ENCODE measurements at places on chromosomes 16 and 17.

GRCh38 chr17:58956997-58957724, 149.5 kb downstream of the TRIM37 start:
- H3K4me1 ChIP-seq, result peaks cover 5% of the 10 kb centered on the region
- H3K4me3 ChIP-seq, result no peak overlapping the region
- no peak for DNase-seq
- no peak overlapping the region for H3K27ac ChIP-seq

- H3K36me3 ChIP-seq, result peaks cover 40% of the 10 kb centered on the region
- H3K4me3 ChIP-seq, result peak overlapping the region; percentile 88
These were observed 827 bp downstream of the CDK10 start for GRCh38 chr16:89687092-89687940.

DNA sequence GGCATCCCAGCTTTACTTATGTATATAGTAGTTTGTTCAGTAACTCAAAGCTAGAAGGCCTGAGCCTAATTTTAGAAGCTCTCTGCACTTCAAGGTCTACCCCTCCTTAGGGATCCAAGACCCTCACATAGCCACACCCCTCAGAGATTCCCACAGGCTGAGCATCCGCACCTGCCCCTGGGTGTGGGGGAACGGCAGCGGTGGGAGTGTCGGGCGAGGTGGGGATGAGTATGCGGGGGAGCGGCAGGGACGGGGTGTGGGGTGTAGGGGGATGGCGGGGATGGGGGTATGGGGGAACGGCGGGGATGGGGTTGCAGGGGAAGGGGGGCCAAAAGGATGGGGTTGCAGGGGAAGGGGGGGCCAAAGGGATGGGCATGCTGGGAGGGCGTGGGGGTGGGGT, 24.9 kb upstream of the BEAN1 start:
- no peak overlapping the region for H3K4me3 ChIP-seq
- DNase-seq, result no peak
- H3K27ac ChIP-seq, result no peak overlapping the region
- peaks cover 28% of the 10 kb centered on the region for H3K27me3 ChIP-seq
- no peaks in the 10 kb centered on the region for H3K36me3 ChIP-seq

DNA sequence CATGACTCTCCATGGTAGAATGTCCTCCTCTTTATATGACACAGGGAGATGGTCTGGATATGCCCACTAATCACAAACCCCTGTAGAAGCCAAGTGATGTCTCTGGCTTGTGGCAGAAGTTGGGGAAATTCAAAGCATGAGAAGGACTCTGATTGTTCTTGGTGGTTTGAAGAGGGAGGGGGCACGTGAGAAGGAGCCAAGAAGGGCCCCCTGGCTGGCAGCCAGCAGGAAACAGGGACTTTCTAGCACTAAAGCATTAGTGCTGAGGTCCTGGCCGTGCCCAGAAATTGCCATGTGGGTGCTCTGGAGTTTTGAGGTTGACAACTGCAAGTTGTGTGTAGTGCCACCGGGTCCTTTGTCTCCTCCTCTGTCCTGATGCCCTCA, 199.9 kb downstream of the LGALS9B start:
- H3K27me3 ChIP-seq, result no peaks in the 10 kb centered on the region
- no peak for DNase-seq
- no peak overlapping the region for H3K4me3 ChIP-seq
- H3K27ac ChIP-seq, result no peak overlapping the region
- H3K4me1 ChIP-seq, result no peaks in the 10 kb centered on the region
- peaks cover 5% of the 10 kb centered on the region for H3K36me3 ChIP-seq

DNA sequence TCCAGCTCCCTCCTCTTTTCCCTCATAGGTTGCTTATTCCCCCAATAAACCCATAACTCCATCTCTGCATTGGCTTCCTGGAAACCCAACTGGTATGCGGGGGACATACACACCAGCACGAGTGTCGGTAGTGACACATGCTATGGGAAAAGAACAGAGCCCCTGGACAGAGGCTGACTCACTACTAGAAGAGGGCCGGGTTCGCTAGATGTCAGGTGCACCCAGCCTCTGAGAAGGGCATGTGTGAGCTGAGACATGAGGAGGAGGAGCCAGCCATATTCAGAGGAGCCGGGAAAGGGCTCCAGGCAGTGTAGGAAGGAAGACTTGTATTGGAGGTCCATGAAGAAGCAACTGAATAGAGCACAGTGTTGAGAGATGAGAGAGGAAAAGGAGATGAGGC, 241.1 kb downstream of the SOX9 start:
- H3K27ac ChIP-seq, result no peak overlapping the region
- DNase-seq, result no peak
- peaks cover 7% of the 10 kb centered on the region for H3K4me1 ChIP-seq
- no peak overlapping the region for H3K4me3 ChIP-seq
- H3K27me3 ChIP-seq, result peaks cover 25% of the 10 kb centered on the region
- H3K36me3 ChIP-seq, result no peaks in the 10 kb centered on the region

GRCh38 chr16:17602678-17603077, 131.9 kb upstream of the XYLT1 start:
- no peak for DNase-seq
- peaks cover 4% of the 10 kb centered on the region for H3K27me3 ChIP-seq
- no peak overlapping the region for H3K4me3 ChIP-seq
- H3K36me3 ChIP-seq, result no peaks in the 10 kb centered on the region
- peaks cover 4% of the 10 kb centered on the region for H3K4me1 ChIP-seq
- no peak overlapping the region for H3K27ac ChIP-seq

GRCh38 chr16:68364561-68364998, 53.8 kb downstream of the PRMT7 start:
- peaks cover 9% of the 10 kb centered on the region for H3K27me3 ChIP-seq
- no peak overlapping the region for H3K4me3 ChIP-seq
- no peak for DNase-seq
- H3K4me1 ChIP-seq, result peaks cover 8% of the 10 kb centered on the region
- H3K27ac ChIP-seq, result no peak overlapping the region

- H3K27ac ChIP-seq, result no peak overlapping the region
- peaks cover 2% of the 10 kb centered on the region for H3K36me3 ChIP-seq
- no peak for DNase-seq
- no peak overlapping the region for H3K4me3 ChIP-seq
These were observed 332.0 kb downstream of the BCAS3 start for GRCh38 chr17:61009663-61010062.

DNA sequence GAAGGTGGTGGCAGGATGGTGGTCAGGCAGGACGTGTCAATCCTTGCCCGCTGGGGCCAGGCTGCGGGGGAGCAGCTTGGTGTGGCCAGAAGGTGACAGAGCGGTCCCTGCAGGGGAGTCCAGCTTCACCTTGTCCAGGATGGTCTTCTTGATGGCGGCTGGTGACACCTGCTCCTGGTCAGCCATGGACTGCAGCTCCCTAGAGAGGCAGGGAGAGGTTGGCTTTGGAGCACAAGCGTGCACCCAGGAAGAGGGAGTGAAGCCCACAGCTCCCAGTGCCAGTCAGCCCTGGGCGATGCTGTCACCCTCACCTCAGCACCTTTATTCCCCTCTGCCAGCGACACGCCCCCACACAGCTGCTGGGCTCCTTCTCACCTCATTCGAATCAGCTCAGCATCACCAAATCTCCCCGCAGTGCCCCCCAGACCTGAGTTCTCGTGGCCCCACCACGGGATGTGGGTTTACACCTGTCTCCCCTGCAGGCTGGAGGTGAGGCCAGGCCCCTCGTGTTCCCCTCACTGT, 3.9 kb downstream of the PYCR1 start:
- no peak for DNase-seq
- H3K4me3 ChIP-seq, result no peak overlapping the region
- H3K27ac ChIP-seq, result no peak overlapping the region
- H3K27me3 ChIP-seq, result peaks cover 6% of the 10 kb centered on the region

DNA sequence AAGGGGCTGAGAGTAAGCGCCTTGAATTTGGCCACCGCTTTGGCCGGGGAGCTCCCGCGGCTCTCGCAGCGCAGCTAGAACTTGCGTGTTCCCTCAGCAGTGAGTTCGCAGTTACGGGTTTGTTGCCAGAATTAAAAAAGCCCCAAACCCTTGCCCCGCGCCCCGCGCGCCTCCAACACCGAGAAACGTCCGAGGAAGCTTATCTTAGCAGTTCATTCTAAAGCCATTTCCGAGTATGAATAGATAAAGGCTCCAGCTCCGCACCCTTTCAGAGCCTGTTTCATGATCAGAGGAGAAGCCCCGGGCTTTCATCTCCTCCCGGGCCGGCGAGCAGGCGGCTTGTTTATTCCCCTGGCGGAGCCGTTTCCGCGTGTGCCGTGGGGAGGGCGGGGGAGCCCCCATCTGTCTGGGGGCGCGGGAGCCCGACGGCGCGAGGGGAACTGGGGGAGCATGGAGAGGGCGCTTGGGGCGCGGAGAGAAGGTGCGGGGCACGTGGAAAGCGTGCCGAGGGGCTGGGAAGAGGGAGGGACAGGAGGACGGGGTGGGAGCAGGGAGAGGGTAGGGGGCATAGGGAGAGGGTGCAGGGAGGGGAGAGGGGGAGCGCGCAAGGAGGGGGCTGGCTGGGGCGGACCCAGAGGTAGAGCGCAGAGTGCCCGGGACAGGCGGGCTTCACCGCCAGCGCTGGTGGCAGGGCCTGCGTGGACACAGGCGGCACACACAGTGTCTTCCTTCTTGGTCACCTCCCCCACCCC, 9.9 kb downstream of the TBX4 start:
- DNase-seq, result no peak
- H3K27me3 ChIP-seq, result peaks cover 90% of the 10 kb centered on the region
- peak overlapping the region; percentile 55 for H3K4me3 ChIP-seq
- H3K27ac ChIP-seq, result peak overlapping the region; percentile 60
- H3K36me3 ChIP-seq, result no peaks in the 10 kb centered on the region

GRCh38 chr17:10109146-10109545, 89.3 kb downstream of the GAS7 start:
- peaks cover 12% of the 10 kb centered on the region for H3K27me3 ChIP-seq
- no peaks in the 10 kb centered on the region for H3K36me3 ChIP-seq
- H3K4me1 ChIP-seq, result no peaks in the 10 kb centered on the region
- no peak overlapping the region for H3K4me3 ChIP-seq
- no peak overlapping the region for H3K27ac ChIP-seq

DNA sequence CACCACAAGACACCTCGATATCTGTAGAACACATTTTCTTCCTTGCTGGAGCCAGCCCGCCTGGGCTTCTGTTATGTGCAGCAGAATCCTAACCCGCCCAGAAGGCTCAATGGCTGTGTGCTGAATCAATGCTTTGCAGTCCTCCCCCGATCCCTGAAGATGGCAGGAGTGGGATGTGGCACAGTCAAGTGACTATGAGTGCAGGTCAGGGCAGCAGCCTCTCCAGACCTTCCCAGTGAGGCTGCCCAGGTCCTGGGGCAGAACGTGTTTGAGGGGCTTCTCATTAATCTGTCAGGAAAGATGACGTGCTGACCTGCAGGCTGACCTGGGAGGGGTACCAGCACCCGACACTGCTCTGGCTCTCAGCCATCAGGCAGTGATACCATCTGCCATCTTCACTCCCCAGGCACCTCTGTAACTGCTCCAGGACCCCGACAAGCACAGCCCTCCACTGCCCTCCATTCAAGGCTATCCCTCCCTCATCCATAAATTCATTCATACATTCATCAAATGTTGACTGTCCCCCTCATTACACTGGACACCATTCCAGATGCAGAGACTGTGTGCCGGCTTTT, 35.2 kb downstream of the LRRC75A start:
- DNase-seq, result no peak
- no peaks in the 10 kb centered on the region for H3K27me3 ChIP-seq
- peaks cover 7% of the 10 kb centered on the region for H3K4me1 ChIP-seq
- peaks cover 2% of the 10 kb centered on the region for H3K36me3 ChIP-seq
- no peak overlapping the region for H3K27ac ChIP-seq

DNA sequence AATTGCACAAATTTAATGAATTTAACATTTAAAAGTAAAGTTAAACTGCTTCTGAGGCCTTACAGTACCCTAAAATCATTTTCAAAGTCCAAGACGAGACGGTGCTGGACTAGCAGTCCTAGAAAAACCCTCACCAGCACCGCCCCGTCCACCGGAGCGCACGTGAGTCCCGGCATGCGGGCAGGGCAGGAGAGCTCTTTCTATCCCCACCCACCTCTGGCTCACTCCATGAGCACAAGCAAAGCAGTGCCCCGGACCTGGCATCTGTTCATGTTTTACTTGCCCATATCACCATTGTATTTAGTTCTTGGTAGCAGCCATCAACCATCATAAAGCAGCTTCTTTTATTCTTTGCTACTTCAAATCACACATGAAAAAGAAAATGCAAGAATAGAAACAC, 41.7 kb downstream of the ANKRD11 start:
- H3K27ac ChIP-seq, result no peak overlapping the region
- peaks cover 43% of the 10 kb centered on the region for H3K4me1 ChIP-seq
- DNase-seq, result no peak
- no peaks in the 10 kb centered on the region for H3K27me3 ChIP-seq
- no peak overlapping the region for H3K4me3 ChIP-seq

- no peak overlapping the region for H3K27ac ChIP-seq
- peaks cover 2% of the 10 kb centered on the region for H3K36me3 ChIP-seq
- no peak for DNase-seq
- H3K4me1 ChIP-seq, result peaks cover 6% of the 10 kb centered on the region
- H3K4me3 ChIP-seq, result no peak overlapping the region
- H3K27me3 ChIP-seq, result no peaks in the 10 kb centered on the region
These were observed 5.6 kb upstream of the MTSS2 start for GRCh38 chr16:70691223-70692129.

DNA sequence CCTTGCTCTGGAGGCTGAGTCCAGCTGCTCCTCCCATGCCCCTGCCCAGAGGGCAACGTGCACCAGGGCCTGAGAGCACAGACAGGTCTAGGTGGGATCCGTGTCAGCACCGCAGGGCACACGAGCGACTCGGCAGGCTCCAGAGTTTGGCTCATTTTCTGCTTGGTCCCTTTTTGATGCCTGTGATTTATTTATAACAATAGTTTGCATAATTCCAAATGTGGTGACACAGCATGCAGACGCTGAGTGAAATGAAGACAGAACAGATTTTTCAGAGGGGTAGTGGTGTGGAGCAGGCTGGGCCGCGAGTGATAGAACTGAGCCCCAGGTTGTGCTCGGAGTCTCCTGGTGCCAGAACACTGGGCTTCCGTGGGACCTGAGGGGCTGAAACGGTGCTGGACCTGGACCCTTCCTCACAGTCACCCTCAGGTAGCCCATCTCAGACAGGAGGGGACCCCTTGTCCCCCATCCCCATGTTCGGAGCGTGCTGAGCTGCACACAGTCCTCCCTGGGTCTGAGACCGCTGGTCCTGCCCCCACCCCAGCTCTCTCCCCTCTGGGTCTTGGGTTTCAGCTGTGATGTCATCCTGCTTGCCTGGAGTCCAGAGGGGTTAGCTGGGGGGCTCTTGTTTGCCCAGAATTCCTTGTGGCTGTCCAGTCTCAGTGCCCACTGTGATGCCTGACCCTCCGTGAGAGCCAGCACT, 95.9 kb downstream of the METRNL start:
- DNase-seq, result no peak
- H3K4me3 ChIP-seq, result no peak overlapping the region
- H3K27me3 ChIP-seq, result peaks cover 17% of the 10 kb centered on the region
- H3K27ac ChIP-seq, result no peak overlapping the region
- no peaks in the 10 kb centered on the region for H3K36me3 ChIP-seq

Data from progenitor cell of endocrine pancreas (in vitro differentiated cells).